ENCODE measurements at places on chromosomes 4 and X.

GRCh38 chr4:153346563-153346962, 2.1 kb downstream of the MND1 start:
- peak; percentile 35 for DNase-seq

DNA sequence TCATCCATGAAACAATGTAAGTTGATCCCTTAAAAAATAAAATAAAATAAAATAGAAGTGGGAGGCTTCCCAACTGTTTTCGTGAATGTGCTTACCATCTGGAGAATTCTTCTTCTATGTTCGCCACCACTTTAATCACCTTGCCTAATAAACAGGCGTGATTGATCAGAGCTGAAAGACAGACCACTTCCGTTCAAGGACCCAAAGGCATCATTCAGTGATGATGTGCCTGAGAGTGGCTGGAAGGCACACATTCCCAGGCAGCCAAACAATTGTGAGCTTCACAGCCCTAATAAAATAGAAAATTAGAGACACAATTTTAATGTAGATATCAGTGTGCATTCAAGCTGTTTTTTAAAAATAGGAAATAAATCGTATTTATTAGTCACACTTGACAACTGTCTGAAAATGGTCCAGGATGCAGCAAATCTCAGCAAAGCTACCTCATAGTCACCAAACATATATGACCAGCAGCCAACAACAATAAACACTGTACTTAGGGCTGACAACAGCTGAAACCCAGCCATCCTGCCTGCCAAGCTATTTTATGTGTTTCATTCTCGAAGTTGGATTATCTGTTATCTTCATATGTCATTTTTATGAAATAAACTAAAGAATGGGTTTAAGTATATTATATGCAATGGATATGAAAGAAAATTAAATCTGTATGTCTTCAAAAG, 163.2 kb upstream of the FAM9B start:
- DNase-seq, result no peak

- no peak for DNase-seq
Measured at GRCh38 chrX:23952391-23952790, 44.6 kb downstream of the CXorf58 start.

DNA sequence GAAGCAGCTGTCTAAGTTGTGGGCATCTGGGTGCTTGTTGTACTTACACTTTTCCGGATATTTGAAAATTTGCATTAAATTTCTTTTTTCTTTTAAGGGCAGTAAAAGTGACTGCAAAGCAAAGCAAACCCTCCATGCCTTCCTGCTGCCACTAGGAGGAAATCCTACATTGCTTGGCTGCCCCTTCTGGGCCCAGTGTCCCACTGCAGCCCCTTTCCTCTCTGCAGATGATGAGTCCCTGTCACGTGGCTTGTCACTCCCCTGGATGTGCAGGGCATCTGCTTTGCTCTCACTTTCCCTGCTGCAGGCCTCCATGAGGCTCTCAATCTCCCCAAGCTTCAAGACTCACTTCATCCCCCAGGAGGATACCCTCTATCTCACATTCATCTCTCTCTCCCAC, 12.7 kb downstream of the TSR2 start:
- peak; percentile 57 for DNase-seq

DNA sequence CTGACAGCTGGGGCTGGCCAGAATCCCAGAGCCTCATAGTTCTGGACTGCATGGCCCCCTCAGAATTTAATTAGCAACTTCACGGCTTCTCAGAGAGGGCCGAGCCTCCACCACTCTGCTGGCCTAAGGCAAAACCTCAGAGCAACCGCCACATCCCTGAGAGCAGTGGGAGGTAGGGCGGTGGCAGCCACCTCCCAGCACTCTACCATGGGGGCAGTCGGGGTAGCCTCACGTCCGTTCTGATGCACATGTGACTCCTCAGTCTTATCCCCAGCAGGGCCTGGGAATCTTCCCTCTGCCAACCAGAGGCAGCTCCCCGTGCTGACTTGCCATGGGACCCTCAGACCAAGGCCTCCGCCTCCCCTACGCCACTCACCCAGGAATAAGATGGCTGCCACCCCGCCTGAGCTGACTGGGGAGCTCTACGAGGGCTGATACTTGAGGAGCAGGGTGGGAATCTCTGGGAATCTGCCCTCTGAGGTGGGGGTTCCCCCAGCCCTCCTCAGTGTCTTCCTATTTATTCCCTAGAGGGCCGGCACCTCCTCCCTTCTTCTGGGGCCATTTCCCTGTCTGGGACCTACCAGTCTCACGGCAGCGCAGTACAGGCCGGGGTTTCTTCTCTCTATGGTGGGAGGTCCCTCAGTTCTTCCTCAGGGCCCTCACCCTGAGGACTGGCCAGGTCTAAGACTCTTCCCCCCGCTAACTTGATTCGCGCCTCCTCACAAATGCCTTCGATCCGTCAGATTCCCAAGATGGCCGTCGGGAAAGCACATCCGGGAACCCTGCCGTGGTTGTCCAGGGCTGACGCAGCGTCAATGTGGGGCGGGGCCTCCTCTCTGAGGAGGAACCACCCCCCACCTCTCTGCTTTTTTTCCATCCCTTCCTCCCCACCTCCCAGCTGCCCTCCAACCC, at the start of gene MAGEC2:
MAGEC2 (minus strand) TSS at position 769 of the 912 bp plus-strand sequence. CDS start 1,303 bp downstream, outside the sequence.
- DNase-seq, result no peak

GRCh38 chr4:26762650-26763049, 98.0 kb upstream of the STIM2 start:
- no peak for DNase-seq

- peak; percentile 63 for DNase-seq
Measured at GRCh38 chr4:120753854-120754253, 168.7 kb downstream of the PRDM5 start.

DNA sequence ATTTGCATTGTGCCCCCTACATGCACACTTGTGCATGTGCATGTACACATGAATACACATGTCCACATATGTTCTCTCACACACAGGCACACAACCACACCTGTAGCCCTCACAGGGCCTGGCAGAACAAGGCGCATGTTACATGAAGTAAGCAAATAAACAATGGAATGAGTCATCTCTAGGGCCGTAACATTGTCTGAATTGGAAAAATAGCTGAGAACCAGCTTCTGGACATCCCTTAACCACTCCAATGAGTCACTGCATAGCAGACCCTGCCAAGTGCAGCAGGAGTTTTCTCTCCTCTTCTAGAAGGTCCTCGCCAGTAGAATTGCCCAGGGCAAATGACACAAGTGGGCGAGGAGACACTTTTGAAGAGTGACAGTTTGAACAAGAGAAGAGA, 66.1 kb downstream of the MAGEA10 start:
- no peak for DNase-seq

GRCh38 chrX:150507251-150507856, 61.1 kb upstream of the MTM1 start:
- DNase-seq, result peak; percentile 50

DNA sequence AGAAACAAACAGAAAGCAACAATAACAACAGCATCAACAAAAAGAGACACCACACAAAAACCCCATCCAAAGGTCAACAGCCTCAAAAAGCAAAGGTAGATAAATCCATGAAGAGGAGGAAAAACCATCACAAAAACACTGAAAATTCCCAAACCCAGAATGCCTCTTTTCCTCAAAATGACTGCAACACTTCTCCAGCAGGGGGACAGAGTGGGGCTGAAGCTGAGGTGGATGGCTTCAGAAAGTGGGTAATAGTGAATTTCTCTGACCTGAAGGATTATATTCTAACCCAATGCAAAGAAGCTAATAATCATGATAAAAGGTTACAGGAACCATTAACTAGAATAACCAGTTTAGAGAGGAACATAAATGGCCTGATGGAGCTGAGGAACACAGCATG, 888.2 kb downstream of the RAB28 start:
- DNase-seq, result no peak

GRCh38 chr4:142402156-142402555, 443.9 kb downstream of the INPP4B start:
- DNase-seq, result no peak

DNA sequence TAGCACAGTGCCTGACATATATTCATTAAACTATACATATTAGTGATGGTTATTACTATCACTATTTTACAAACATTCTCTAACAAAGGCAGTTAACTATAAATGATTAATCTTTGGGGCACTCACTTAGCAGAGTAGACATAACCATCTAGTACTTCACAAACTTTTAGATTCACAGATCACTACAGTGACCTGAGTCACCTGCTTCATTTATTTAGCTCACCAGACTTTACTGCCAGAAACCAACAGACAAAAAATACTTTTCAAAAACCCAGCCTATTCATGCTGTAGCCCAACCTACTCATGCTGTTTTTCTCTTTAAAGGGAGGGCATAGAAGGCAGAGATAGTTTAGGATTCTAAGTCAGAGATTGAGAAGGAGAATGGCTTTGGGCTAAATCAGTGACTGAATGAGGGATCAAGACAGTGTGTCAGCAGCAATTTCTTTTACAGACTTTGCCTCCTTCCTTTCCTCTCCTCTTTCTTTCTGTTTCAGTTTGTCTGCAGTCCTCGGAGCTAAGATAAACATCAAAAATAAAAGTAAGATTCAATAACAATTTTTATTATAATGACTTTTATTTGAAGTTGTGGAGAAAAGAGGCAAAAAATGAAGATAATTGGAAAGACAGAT, 34.7 kb upstream of the PDE5A start:
- DNase-seq, result no peak

GRCh38 chr4:54730581-54730980, 72.8 kb downstream of the KIT start:
- DNase-seq, result no peak

GRCh38 chr4:171521726-171522125, 291.5 kb upstream of the GALNTL6 start:
- no peak for DNase-seq

DNA sequence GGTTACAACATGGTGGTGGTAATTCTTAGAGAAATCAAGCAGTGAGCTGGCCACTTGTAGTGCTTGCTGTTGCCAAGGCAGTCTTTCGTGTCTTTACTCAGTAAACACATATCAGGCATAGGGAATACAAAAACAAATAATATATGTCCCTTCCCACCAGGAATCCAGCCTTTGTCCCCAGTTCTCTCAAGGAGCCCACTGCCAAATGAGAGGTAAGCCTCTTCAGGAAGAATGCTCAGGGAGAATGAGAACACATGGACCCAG, 421 bp upstream of the PLAC1 start:
- DNase-seq, result no peak

GRCh38 chr4:1459722-1460511, 53.7 kb upstream of the NKX1-1 start:
- no peak for DNase-seq

- peak; percentile 29 for DNase-seq
Measured at GRCh38 chr4:167290678-167291077, 56.4 kb upstream of the SPOCK3 start.

- DNase-seq, result peak; percentile 79
Measured at GRCh38 chr4:17112292-17112659, 213.8 kb upstream of the LDB2 start.

DNA sequence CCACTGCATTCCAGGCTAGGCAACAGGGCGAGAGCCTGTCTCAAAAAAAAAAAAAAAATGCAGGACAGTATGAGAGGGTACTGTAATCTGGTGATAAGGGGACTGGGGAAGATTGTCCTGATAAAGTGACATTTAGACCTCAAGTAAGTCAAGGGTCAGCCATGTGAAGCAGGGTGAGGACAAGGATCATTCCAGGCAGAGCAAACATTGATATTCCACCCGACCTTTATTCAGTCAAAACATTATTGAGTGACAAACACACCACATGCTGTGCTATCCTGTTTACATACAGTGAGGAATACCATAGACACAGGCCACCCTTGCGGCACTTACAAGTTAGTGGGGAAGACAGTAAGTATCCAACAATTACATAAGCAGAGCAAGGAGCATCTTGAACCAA, 64.4 kb downstream of the SLC9A6 start:
- no peak for DNase-seq

GRCh38 chr4:65521666-65522065, 148.6 kb downstream of the EPHA5 start:
- no peak for DNase-seq

- DNase-seq, result no peak
Measured at GRCh38 chr4:151029537-151029936, 14.5 kb upstream of the LRBA start.

DNA sequence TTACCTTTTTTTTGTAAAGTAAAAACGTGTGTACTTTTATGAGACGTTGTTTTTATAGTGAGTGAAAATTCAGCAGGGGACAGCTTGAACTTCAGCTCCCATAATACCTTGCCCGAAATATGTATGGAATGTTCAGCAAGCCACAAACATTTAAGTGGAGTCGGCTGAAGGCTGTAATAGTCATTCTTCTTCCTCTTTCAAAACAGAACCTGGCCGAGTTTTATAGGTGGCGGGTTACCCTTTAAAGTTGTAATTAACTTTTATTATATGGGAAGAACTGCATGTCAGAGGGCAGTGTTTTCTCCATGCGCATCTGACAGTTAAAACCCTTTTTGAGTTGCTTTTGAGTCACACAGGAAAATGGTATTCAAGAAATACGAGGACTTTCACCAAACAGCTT, 50.7 kb downstream of the CLDN34 start:
- no peak for DNase-seq

- DNase-seq, result no peak
Measured at GRCh38 chr4:35697210-35697736, 547.0 kb downstream of the ARAP2 start.

DNA sequence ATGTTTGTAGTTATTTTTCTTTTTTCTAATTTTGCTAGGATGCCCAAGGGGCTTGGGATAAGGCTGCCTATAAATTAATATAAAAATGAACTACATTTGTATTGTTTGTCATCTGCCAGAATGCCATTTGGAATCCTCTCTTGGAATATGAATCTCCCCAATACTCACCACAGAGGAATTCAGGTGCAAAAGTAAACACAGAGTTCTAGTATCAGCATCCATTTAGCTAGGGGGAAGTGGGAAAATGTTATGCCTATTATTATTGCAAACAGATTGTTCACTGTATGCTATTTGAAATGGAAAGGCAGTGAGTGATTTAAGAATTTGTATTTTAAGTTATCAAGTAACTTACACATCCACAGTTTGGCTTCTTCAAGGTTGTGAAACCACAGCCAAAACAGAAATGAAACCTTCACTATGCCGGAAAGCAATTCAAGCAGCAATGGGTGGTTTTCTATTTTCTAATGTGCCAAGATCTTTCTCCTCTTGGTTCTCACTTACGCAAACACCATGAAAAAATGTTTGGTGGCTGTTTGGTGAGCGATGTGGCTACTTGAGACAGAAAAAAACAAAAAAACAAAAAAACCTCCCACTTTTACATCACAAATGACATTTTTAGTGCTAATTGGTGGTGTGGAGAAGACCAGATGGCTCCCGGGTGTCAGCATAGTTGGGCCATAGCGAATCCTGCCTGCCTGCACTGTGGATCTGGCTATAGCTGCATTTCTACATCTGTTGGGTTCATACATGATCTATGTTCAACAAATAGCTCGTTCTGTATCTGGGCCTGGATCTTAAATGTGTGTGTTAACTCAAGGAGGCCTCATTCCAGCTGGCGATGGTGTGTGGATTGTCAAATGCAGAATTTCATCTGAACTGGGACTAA, 200.8 kb upstream of the GIMD1 start:
- DNase-seq, result no peak

GRCh38 chrX:25012433-25012735, 3.4 kb downstream of the ARX start:
- DNase-seq, result peak; percentile 79

GRCh38 chr4:13202701-13203100, 281.4 kb downstream of the RAB28 start:
- DNase-seq, result no peak
